ENCODE measurements at places on chromosomes 7 and 10.

DNA sequence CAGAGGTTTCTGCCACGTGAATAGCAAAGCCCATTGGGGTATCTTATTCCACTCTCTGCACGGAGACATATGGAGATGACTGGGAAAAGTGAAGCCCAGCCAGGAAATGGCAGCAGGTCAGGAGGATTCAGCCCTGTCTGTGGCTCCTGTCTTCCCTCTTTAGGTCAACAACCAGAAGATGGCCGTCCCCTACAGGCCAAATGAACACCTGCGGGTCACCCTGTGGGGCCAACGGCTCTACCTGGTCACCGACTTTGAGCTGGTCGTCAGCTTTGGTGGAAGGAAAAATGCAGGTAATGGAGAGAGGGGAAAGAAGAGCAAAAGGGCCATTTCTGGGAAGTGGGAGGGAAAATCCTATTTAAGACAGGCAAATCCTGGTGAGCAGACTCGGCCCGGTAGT lies 38.3 kb downstream of the EPHB4 start:
- no peak for DNase-seq

- no peak for DNase-seq
Observed at GRCh38 chr10:30057421-30057841, 2.0 kb downstream of the JCAD start.

- DNase-seq: no peak
Observed at GRCh38 chr10:17038627-17039026, 91.0 kb downstream of the CUBN start.

- no peak for DNase-seq
Observed at GRCh38 chr10:24214762-24215161, 5.8 kb downstream of the KIAA1217 start.

DNA sequence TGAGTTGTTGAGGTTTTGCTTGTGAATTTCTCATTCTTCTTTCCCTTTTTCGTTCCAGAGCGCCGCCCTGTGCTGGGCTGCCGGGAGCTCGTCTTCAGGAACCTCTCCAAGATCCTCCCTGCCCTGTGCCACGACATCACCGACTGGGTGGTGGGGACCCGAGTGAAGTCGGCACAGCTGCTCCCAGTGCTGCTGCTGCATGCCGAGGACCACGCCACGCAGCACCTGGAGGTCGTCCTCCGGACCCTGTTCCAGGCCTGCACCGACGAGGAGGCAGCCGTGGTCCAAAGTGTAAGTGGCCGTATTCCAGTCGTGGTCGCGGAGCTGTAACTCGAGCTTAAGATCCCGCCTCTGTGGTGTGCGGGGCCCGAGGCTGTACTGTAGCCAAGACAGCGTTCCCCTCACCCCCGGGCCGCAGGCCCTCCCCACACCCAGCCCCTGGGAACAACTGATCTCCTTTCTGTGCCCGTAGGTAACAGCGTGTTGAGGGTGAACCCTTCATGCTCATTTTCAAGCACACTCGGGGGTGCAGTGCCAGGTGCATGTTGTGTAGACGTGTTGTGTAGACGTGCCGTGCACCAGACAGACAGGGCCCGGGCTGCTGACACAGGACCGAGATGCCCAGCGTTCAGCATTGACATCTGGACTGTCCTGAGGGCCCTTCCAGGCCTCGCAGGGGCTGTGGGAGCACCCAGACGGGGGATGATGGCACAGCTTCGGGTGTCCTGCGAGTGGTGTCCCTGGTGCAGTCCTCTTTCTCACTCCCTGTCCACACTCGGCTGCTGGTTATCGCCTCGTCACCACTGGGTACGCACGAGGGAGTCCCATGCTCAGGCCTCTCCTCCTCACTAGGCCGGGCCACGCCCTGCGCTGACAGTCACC lies 27.7 kb upstream of the PRKAR1B start:
- no peak for DNase-seq

- DNase-seq: no peak
Observed at GRCh38 chr7:73668886-73669230, 1.2 kb downstream of the VPS37D start.

GRCh38 chr10:5576780-5577624 lies 52.2 kb downstream of the CALML3 start:
- DNase-seq: no peak

DNA sequence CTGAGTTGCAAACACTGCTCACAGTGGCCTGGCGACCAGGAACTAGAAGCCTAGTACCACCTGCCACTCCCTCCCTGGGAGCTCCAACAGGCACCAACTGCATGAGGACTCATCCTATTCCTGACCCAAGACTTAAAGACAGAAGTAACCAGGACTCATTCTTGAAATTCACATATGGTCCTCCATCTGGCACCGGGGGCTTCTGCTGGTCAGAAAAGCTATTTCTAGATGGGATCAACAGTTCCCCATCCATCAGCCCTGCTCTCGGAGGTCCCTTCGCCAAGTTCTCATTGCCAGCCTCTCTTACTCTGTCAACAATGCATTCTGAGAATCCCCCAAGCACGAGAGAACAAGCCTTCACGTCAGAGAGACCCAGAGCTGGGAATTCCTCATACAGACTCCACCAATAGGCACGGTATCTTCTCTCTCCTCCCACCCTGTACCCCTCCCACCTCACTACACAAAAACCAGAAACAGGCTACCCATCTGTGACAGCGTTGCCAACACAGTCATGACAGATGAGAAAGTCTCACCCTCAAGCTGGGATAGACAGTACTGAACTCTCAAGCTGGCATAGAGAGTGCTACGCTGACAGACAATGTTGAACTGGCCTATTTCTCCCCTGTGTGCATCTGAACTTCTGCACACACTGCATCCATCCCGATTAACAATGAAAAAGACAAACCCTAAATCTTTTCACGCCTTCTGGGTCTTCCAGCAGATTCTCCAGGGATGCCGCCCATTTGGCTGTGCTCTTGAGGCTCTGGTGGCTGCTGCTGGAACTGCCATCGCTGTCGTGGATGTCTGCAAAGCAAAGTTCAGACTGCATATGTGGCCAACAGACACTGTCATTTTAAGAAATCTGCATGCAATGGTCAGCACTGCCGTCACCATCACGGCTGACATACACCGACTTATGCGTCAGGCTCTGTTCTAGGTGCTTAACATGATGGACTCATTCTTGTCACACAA lies 15.6 kb downstream of the RGS10 start:
- no peak for DNase-seq

DNA sequence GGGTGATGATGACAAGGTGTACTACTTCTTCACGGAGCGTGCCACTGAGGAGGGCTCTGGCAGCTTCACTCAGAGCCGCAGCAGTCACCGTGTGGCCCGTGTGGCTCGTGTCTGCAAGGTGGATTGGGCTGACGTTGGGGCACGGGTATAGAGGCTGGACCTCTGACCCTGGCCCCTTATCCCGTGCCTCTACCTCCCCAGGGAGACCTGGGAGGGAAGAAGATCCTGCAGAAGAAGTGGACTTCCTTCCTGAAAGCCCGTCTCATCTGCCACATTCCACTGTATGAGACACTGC lies 8.4 kb downstream of the MRPL43 start:
- DNase-seq: no peak

- DNase-seq: no peak
Observed at GRCh38 chr7:141974831-141975230, 1.3 kb upstream of the TAS2R38 start.

- DNase-seq: no peak
Observed at GRCh38 chr7:47186316-47186715, 395.6 kb downstream of the TNS3 start.

GRCh38 chr7:1981878-1982230 lies 250.9 kb downstream of the MAD1L1 start:
- DNase-seq: no peak

DNA sequence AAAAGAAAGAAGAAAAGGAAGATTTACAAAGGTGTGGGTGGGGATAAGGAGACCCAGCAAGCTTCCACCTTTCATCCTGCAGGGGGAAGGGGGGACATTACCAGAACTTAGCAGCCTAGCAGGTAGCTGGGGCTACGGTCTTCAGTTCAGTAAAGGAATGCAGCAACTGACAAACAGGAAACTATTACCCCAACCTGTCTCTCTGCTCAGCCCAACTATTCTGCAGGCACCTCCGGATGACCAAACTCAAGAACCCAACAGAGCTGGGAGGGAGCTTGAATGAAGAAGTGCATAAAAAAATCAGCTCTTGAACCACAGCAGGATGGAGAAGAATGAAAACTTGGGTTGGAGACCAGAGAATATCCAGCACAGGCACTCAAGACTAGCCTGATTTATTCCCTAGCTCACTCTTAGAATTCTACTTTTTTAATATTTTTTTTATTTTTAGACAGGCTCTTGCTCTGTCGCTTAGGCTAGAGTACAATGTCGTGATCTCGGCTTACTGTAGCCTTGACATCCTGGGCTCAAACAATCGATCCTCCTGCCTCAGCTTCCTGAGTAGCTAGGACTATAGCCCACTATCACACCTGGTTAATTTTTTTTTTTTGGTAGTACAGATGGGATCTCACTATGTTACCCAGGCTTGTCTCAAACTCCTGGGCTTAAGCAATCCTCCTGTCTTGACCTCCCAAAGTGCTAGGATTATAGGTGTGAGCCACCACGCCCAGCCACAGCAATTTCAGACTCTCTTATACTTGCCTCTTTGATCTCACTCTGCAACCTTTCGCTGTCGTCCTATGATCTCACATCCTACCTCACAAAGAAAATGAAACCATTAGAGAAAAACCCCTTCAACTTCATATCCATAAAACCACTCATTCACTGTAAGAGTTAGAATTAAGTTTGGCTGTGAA lies 18.5 kb upstream of the C10orf67 start:
- no peak for DNase-seq

- no peak for DNase-seq
Observed at GRCh38 chr7:63012633-63013183, 985.9 kb upstream of the ZNF722 start.

GRCh38 chr7:79734181-79734580 lies 280.7 kb upstream of the MAGI2 start:
- no peak for DNase-seq

GRCh38 chr10:46517541-46517940 lies 38.9 kb downstream of the GPRIN2 start:
- DNase-seq: no peak

- no peak for DNase-seq
Observed at GRCh38 chr10:4121502-4122380, 336.7 kb upstream of the KLF6 start.

DNA sequence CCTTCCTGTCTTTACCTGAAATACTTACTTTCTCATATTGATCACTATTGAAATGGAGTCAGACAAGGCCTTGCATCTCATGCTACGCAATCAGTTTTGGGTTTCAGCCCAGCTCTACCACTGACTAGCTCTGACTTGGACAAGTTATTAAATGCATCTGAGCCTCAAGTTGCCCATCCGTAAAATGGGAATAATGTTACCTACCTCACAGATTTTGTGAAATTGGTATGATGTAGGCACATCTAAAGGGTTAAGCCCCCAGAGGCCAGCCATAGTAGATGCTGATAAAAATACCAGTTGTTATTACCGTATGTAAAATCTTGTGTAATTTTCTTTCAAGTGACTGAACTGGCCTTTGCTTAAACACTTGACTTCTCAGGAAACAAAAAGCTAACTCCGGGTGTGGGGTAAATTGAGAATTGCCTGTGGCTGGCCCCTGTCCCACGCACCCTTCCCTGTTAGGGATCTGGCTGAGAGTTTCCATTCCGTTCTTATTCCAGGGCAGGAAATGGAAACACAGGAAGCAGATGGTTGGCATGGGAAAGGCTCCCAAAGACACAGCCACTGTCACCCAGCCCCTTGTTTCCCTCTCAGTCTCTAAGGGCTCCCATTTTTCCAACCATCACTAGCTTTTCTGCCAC lies 7.5 kb downstream of the DUSP5 start:
- no peak for DNase-seq

GRCh38 chr7:56079450-56080185 lies 13.1 kb downstream of the PHKG1 start:
- DNase-seq: peak; percentile 67

GRCh38 chr7:130909161-130909836 lies 175.3 kb upstream of the KLF14 start:
- no peak for DNase-seq

- no peak for DNase-seq
Observed at GRCh38 chr10:24206334-24206733, 2.6 kb upstream of the KIAA1217 start.

GRCh38 chr10:18423058-18423637 lies 228.2 kb downstream of the NSUN6 start:
- no peak for DNase-seq

DNA sequence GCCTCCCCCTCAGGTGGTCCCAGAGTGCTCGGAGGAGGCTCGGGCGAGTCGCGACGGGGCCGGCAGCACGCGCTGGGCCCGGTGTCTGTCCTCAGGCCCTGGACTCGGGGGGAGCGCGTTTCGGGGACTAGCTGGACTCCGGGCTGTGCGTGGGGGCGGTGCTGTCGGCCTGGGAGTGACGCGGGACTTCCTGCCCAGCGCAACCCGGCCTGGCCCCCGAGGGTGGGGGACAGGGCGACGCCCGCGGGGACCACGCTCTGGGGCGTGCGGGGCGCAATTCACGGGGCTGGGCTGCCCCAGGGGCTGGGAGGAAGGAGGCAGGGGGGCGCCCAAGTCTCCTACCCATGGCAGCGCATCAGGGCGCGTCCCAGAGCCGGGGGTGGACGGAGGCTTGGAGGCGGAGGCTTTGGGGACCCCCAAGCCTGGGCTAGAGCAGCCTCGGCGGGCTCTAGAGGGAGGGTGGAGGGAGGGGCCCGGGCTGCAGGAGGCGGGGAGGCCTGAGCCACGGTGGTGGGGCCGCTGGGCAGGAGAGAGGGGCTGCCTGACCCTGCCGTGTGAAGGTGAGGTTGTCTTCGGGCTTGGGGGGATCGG lies 2.3 kb upstream of the VENTX start:
- DNase-seq: peak; percentile 45

GRCh38 chr10:132446661-132447445 lies 49.9 kb downstream of the PWWP2B start:
- peak; percentile 34 for DNase-seq

DNA sequence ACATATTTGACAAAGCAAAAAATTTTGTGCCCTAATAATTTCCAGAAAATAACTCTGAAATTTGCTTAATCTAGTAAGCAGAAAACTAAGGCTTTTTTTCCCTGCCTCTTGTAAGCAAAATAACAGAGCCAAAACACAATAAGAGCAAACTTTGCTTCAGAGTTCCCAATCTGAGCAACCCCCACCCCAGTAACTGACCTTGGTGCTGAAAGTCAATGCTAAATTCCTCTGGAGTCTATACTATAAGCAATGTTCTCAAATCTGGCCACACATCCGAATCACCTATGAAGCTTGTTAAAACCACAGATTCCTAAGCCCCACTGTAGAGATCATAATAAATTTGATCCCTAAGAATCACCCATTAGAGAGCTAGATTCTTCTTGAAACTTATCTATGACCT lies 150.5 kb downstream of the ELAPOR2 start:
- no peak for DNase-seq

DNA sequence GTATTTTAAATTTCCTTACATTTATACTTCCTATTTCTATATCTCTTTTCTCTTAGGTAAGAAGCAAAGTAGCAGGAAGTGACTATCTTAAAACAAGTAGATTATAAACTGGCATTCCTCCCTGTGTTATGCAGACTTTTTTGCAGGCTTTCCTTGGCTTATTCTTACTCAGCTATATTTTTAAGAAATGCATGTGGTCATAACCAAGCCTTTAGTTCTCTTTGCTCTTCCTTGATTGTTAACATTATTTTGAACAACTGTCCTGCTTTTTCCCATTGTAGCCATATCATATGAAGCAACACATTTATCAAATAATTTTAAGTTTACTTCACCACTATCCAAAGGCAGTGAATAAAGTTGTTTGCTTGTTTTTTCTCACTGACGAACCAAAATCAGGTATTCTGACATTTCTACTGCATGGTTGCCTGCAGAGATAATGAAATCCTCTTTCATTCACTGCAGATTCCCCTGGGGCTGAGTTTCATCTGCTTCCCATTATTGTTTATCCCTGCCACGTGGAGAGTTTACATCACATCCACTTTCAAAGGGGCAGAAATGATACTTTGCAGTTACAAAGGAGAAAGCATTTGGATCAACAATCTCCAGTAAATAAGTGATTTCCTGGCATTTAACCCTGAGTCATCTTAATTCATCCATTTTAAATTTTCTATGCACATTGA lies 389.9 kb upstream of the SEMA3C start:
- no peak for DNase-seq
